Activated CD8-positive, alpha-beta memory T cell treated with anti-CD3 and anti-CD28 coated beads, Interleukin-2, amount 50 U/mL, for 4 hours (primary cell): ENCODE measurements at places on chromosomes 3 and 15.

GRCh38 chr3:187745201-187746058 lies at the start of gene BCL6:
Gene BCL6 (minus strand): TSS chr3:187745468. CDS start chr3:187733693, 11,775 bp downstream.
- DNase-seq: peak; percentile 83

- DNase-seq: no peak
Observed at GRCh38 chr3:150933473-150933995, 28.3 kb upstream of the MINDY4B start.

GRCh38 chr3:189839576-189839975 lies 208.4 kb downstream of the TP63 start:
- no peak for DNase-seq

DNA sequence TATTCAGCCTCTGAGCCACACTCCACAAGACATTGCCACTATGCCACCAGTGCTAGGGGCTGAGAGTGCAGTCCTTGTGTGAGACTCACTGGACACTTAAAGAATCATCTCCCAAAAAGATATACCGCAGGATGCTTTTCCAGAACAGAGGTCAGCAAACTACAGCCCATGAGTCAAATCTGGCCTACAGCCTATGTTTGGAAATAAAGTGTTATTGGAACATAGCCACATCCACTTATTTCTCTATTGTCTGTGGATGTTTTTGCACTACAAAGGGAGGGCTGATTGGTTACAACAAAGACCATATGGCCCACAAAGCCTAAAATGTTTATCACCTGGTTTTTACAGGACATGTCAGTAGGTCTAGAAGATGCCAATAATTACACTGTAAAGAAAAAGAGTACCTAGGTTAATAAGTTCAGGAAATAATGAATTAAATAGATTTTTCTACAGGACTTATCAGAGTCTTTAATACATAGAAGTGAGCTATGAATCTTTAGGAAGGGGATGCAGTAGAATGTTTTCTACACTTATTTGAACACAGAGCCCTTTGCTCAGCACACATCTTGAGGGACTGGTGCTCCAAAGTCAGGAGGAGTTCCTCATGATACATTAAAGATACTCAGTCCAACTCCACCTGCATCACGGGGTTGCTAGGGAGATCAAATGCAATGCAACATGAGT lies 26.3 kb downstream of the SRGAP3 start:
- DNase-seq: no peak

DNA sequence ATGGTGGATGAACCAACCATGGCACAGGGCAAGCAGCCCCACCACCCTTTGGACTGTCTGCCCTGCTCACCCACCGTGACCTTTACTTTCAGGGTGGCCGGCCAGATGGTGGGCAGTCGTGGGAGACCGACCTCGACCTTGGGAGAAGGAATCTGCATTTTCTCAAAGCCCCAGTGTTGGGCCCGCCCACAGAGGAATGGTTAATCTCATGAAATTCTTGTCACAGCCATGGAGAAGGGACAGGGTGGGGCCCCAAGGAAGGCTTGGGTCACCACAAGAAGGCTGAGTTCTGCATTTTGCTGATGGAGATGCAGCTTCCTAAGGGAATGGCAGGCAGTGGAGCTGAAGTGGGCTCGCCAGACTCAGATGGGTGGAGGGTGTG lies 2.9 kb downstream of the PLXND1 start:
- no peak for DNase-seq

DNA sequence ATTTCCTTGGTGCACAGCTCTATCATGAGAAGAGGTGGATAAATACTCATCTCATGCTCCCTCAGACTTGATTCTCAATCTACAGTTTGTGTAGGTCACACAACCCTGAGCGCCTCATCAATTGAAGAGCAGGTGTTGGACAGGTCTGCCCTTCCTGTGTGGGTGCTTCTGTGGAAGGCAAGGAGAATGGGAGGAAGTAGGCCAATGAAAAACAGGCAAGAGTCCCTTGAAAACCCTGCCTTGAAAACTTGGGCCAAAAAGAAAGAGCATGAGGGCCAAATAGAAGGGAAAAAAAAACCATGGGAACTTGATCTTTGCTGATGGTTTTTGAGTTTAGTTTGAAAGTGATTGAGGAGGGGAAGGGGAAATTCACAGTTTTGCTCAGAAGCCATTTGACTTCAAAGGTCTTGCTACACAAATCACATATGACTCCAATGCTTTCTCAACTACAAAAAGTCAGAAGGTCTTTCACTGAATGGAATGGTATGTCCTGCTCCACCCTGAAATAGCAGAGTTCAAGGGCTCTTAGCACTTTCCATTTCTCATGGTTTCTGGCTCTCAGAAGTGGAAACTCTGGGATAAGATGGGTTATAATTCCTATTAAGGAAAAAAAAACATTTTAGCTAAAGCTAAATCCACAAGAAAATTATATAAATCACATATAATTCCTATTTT lies 37.2 kb upstream of the TM4SF1 start:
- DNase-seq: no peak

- no peak for DNase-seq
Observed at GRCh38 chr3:72229952-72230351, 445.0 kb upstream of the PROK2 start.

- DNase-seq: no peak
Observed at GRCh38 chr15:90425726-90426346, 37.8 kb downstream of the IQGAP1 start.

DNA sequence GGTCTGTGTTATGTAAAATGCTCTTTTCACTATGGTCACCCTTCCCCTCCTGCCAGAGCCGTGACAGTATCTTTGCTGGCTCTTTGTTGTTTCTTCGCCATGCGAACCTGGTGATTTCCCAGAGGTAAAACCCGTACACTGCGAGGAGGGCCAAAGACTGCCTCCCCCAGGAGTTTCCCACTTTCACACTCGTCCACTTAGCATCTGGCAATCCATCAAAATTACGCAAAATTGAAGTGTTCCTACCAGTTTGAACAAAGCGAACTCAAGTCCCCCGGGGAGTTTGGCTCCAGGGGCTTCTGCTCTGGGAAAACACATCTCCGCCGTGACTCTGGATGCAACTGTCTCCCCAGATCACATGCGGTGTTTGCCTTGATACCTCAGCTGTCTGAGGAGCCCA lies 239.9 kb downstream of the FAM43A start:
- DNase-seq: no peak

DNA sequence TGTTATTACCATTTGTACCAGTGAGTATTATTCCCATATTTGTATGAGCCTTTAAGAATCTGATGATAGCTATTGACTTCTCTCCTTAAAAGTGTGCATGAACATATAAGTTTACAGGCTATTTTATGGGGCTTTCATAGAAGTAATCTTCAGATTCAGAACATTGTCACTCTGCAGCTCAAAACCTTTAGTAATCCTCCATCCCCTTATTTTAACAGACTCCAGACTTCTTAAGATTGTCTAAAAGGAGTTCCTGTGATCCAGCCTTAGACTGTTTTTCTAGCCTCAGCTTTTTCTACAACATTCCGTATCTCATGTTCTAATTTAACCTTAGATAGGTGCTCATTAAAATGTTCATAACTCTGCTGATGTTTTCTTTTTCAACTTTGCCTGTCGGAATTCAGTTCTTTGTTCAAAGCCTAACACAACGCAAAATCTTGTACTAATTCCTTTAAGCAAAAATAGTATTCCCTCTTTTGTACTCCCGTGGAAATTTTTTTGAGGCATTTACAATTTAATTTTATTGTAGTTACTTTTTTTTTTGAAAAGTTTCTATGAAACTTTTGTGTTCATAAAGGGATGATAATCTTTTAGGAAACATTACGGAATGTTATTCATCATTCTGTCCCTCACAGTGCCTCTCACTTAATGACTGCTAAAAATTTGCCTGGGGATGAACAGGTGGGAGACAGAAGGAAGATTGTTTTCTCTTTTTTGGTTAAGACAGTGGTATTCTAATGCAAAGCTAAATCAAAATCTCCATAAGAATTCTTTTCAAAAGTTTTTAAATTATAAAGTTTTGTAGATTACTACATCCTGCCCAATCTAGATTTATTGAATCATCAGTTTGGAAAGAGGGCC lies 38.7 kb upstream of the UTS2B start:
- no peak for DNase-seq

- no peak for DNase-seq
Observed at GRCh38 chr15:74785194-74786032, 3.5 kb downstream of the CSK start.

GRCh38 chr15:82843566-82843965 lies 34.1 kb downstream of the WHAMM start:
- DNase-seq: no peak

- no peak for DNase-seq
Observed at GRCh38 chr3:170383567-170383966, 26.1 kb downstream of the SKIL start.

- DNase-seq: no peak
Observed at GRCh38 chr15:79091204-79091867, 756 bp upstream of the RASGRF1 start.

DNA sequence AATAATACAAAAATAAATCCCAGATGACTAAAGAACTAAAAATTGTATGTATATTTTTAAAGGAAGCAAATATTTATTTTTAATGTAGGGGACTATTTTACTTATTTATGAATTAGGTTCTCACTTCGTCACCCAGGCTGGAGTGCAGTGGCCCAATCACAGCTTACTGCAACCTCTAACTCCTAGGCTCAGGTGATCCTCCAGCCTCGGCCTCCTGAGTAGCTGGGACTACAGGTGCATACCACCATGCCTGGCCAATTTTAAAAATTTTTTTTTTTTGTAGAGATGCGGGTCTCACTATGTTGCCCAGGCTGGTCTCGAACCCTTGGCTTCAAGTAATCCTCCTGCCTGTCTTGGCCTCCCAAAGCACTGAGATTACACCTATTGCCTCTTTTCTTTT lies 42.6 kb downstream of the CMTM7 start:
- DNase-seq: no peak

- no peak for DNase-seq
Observed at GRCh38 chr15:34023907-34024306, 15.1 kb downstream of the AVEN start.

GRCh38 chr15:67150023-67150860 lies 84.8 kb downstream of the SMAD3 start:
- DNase-seq: peak; percentile 44

- DNase-seq: no peak
Observed at GRCh38 chr15:90552162-90552928, 22.6 kb downstream of the CRTC3 start.

DNA sequence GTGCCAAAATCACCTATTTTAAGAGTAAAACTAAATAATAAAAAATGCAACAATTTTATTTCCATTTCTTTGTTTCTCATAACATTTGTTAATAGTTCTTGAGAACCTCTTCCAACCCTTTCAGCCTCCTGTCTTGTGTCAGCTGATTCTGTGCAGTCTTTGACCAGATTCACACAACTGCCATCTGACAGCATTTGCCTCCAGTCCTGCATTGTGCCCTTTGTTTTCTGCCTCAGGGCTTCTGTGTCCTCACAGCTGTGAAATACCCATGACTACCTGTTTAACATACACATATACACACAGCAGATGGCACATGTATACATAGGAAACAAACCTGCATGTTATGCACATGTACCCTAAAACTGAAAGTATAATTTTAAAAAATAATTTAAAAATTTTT lies 13.2 kb upstream of the CNTN6 start:
- DNase-seq: no peak

DNA sequence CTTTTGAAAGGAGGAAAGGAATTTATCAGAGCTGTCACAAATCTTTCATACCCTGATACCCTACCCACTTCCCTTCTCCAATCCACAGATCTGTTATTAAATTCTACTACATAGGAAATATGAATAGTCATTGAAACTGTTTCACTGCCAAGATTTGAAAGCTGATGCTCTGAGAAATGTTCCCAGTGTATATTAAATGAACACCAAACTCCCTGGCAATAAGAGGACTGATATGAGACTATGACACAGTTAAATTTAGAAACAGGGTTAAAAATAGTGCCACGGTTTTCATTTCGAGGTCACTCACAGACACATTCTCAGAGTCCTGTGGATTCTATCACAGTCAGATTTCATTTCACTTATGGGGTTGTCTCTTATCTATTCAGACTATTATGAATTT lies 27.2 kb upstream of the GBE1 start:
- no peak for DNase-seq

DNA sequence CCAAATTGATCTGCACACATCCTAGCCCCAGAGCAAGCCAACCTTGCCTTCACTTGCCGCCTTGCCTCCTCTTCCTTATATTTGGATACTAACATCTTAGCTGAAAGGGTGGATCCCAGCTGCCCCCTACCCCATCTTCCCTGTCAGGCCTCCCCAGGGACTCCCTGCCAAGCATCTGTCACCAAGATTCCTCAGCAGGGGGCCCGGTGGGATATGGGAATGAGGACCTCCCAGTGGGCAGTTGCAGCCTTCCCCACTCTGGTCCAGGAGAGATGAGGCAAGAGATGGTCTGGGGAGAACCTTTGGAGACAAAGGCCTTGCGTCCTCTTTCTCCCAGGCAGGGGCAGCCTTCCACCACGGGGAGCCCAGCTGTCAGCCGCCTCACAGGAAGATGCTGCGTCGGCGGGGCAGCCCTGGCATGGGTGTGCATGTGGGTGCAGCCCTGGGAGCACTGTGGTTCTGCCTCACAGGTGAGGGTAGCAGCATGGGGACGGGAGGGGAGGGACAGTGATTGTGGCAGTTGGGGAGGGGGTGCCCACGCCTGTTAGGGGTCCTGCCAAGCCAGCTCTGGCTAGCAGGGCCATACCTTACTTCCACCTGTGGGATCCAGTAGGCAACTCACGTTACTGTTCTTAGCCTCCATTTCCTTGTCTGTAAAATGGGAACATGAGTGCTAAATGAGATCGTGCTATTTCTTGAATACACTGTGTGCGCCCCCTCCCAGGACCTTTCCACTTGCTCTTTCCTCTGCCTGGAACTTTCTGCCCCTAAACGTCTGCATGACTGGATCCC lies 15.3 kb downstream of the CD276 start:
- no peak for DNase-seq

- no peak for DNase-seq
Observed at GRCh38 chr3:14549256-14549919, 9.2 kb upstream of the GRIP2 start.

DNA sequence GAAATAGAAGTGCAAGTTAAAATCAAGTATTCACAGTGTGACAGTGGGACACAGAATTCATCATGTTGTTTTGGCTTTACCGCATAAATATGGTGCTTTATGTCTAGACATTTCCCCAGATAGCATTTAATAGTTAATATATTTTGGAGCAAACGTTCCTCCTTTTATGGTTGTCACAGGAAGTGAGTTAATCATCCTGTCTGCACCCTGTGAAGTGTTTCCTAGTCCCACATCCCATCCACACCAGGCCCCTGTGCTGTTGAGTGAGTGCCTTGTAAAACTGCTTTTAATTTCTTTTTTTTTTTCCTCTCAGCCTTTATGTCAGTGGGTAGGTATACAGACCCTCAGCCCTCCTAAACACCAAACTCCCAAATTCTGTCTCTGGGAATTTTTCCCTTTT lies 393.7 kb downstream of the FEZF2 start:
- DNase-seq: no peak

GRCh38 chr15:32824777-32825176 lies 107.0 kb downstream of the GREM1 start:
- DNase-seq: no peak

DNA sequence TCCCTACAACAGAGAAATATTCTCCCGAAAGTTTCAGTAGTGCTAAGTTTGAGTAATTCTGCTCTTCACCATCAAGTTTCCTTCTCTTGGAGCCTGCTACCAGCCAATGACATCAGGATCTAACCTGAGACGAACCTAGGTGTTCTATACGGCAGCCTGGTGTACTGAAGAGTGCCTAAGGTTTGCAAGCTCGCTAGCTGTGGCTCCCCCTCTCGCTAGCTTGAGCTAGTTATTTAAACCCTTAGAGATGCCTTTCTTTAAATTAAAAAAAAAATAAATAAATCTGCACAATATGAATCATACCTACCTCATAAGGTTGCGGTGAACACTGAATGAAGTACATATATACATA lies 1.4 kb upstream of the COL8A1 start:
- DNase-seq: no peak
